Stimulated activated CD4-positive, alpha-beta T cell treated with anti-CD3 and anti-CD28 coated beads, Interleukin-2, amount 100 ng/mL, for 24 hours (primary cell): ENCODE measurements at places on chromosomes 6 and 20.

- DNase-seq, result no peak
These were observed 362.4 kb downstream of the UTRN start for GRCh38 chr6:144647406-144647964.

- no peak for DNase-seq
These were observed at the start of gene C6orf15 for GRCh38 chr6:31112478-31112877. TSS of gene C6orf15 (minus strand) at chr6:31112575. CDS start at chr6:31112555, 20 bp downstream.

DNA sequence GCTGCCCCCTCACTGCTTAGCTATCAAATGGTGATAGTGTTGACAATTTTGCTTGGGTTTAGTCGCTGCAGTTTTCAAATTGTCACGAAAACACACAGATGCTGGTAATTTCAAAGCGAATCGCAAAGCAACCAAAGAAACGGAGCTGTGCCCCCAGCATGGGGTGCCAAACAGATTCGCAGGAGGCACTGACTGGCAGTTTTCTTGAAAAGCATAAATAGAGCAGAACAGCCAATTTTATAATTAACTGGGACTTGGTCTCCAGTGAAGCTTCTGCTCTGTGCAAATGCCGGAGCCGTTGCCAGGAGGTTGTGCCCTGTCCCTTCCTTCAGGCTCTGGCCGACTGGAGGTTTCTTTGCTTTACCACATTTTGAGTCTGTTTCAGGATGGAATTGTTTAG is 18.8 kb downstream of the ARHGAP40 start:
- no peak for DNase-seq

DNA sequence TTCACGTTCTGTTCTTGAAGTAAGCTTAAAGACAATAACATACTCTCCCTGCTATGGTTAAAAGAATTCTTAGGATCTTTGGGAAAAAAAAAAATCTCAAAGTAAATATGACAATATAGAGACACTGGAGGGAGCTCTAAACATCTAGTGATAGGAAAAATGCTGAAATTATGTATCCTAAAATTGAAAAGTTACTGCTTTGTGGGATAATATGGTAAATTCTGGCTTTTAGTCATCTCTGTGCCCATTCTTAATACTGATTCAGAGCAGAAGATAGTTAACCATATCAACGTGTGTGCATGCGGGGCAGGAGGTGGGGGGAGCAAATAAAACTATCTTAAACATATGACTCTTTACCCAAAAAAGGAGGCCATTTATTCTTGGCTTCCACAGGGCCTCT is 165.4 kb downstream of the GMPR start:
- no peak for DNase-seq

DNA sequence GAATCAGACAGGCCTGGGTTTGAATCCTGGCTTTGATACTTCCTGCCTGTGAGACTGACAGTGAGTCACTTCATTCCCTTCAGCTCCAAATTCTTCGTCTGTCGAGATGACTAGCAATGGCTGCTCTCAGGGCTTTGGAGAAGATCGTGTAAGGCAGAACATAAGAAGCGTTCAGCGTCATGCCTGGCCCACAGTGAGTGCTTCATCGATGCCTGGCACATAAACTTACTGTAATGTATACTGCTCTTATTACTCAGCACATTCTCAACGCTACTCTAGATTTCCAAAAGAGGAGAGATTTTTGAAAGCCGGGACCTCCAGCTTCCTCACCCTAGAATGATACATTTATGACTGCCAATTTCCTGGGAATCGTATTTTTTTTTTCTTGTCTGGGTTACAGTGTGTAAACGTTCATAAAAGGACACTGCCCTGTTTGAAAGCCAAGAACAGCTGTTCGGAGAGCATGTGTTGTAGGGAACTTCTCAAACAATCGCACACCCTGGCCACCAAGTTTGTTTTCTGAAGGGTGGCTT is 16.2 kb upstream of the BCAS1 start:
- no peak for DNase-seq

DNA sequence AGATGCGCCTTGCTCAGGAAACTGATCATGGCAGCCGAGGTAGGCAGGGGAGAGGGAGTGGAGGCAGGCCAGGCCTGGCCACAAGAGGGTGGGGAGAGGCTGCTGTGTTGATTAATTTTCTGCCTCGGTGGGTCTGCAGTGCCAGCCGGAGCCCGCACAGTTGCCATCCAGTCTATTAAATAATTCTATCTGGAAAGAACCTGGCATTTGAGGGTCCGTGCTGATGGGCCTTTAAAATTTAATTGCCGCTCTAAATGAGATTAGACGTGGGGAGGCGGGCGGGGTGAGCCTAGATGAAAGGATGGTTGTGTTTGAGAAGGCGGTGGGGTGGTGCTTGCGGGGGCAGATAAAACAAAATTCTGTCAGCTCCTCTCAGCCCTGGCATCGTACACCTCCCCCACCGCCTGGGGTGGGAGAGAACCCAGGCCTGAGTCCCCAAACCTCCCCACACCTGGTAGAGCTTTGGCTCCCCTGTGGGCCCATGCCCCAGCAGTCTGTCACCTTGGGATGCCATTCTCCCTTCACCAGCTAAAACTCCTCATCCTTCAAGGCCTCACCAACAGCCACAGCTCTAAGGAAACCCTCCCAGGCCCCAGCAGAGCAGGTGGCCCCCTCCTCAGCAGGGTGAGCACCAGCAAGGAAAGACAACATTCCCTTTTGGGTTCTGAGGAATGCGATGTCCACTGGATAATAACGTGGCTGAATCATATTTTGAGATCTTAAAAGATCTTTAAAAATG is 167.3 kb downstream of the GRM4 start:
- no peak for DNase-seq

- DNase-seq, result peak; percentile 26
These were observed 98.6 kb upstream of the MRPS10 start for GRCh38 chr6:42315991-42316970.

GRCh38 chr20:10943686-10944265 is 270.0 kb upstream of the JAG1 start:
- no peak for DNase-seq

DNA sequence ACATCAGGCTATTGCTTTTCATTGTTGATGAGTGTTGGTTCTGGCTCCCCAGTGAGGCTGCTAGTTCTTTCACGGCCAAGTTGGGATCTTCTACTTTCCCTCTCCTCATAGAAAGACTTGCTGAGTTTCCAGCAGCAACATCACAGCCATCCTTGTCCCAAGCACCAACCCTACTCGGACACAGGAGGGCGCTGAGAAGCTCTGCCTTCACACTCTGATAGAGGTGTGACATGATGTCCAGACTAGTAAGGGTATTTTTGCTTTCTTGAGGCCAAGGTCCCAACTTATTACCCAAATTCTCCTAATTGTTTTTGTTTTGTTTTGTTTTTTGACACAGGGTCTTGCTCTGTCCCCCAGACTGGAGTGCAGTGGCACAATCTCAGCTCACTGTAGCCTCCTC is 3.0 kb upstream of the GCM1 start:
- DNase-seq, result no peak

GRCh38 chr20:635893-636338 is 17.1 kb downstream of the SRXN1 start:
- no peak for DNase-seq

DNA sequence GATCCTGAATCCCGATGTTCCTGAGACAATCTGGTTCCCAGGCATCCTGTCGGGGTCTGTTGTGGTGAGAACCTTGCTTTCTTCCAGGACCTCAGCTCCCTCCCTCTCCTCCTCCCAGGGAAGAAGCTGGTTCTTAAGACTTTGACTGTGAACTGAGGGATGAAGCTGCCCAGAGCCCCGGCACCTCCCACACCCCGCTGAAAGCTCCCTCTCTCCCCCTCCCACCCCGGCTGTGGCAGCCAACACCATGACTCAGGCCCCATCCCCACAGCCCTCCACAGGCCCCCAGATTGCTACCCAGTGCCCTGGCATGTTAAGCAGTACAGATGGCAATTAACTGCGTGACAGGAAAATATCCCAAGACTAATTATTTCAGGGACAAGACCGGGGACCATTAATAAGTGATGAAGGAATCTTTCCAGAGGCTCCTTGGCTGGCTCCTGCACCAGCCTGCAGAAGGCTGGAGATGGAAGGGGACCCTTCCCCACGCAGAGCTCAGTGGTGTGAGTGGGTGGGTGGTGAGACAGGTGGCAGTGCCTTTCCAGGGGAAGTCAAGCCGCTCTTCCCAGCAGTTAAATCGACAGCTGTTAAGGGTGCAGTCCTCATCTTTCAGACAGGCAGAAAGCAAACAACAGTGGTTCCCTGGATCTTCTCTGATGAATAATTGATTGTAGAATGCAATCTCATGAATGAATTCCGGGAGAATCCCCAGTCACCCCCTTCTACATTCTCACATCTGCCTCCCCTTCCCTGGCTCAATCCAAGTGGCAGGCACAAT is 237.9 kb downstream of the LRFN2 start:
- DNase-seq, result peak; percentile 7

- no peak for DNase-seq
These were observed 1205.5 kb upstream of the CITED2 start for GRCh38 chr6:140579918-140580317.

- no peak for DNase-seq
These were observed 204.5 kb upstream of the TAB2 start for GRCh38 chr6:149112976-149113375.

GRCh38 chr6:89611666-89612065 is 26.9 kb downstream of the LYRM2 start:
- no peak for DNase-seq

GRCh38 chr6:150928882-150929281 is 63.4 kb downstream of the MTHFD1L start:
- no peak for DNase-seq

GRCh38 chr6:36631326-36632011 is 37.3 kb downstream of the SRSF3 start:
- no peak for DNase-seq

GRCh38 chr6:149271348-149272340 is 45.9 kb upstream of the TAB2 start:
- peak; percentile 61 for DNase-seq

DNA sequence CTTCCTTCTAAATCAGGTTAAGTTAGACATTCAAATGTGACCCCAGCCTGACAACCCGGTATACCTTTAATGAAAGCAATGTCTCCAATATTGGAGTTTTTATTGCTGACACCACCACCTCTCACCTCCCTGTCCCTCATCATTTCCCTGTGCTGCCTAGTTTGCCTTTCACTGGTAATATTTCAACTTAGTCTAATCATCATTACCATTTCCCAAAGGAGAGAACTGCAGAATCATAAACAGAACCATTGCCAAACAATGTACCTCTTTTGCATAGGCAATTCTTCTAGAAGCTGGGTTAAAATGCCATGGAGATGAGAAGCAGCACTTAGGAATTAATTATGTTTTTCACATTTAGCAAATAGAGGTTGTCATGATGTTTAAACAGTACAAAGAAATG is 370.3 kb downstream of the LAMA2 start:
- no peak for DNase-seq

DNA sequence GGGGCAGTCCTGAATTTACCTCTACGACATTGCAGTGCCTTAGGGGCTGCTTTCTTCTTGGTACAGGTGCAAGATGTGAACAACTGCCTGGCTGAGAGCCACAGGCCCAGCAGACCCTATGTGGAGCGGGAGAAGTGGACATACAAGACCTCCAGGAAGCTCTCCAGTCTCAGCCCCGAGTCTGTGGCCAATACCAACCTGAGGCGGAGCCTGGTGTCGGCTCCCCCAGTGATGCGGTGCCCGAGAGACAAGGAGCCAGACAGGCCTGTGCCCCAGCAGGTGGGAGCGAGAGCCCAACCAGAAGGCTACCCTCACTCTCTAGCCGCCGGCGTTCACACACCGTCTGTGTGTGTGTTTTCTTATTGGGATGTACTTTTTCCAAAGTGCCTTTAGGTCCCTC is 59.6 kb downstream of the EFCAB8 start:
- DNase-seq, result no peak

DNA sequence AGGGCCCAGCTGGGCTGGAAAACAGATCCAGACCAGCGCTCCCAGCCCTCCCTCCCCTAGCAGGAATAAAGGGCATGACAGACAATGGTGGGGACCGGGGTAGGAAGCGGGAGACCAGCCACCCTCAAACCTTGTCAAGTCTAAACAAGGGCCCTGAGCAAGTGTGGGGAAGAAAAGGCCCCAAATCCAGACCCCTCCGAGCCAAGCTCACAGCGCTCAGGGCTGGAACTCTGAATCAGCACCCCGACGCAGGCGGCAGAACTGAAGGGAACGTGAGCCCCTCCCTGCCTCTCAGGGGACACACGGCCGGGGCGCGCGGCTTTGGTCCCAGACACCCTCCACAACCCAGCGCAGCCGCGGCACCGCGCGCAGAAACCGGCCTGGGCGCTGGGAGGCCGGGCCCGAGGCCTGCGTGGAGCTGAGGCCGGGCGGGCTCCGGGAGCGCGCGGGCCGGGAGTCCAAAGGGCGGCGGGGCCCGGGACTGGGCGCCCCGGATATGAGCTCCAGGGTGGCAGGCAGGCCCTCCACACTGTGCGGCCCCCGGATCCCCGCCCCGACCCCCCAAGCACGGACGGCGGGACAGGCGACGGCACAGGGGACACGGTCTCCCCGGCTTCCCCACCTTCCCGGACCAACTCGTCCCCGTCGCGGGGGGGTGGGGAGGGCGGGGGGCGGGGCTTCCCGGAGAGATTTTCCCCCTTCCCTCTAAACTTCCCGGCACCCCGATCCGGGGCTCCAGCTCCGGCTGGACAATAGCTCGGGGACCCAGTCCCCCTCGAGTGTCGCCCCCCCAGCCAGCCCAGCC is 641 bp downstream of the TEAD3 start:
- DNase-seq, result no peak

DNA sequence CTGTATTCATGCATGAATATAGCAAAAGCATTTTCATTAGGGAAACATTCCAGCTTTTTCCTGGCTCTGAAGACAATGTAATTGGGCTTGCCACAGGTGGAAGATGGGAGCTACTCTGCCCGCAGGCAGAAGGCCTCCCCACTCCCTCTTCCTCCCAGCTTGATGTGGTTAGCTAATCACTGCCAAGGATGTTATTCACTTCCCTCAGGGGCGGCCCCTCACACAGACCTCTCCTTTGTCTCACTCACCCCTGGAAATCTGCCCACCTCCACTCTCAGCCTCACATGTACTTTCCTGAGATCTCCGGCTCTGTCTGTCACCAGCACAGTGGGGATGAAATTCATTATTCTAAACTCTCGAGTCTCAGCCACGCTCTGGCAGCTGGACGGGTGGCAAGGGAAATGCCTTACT is 100.7 kb downstream of the ANKRD60 start:
- DNase-seq, result peak; percentile 15

DNA sequence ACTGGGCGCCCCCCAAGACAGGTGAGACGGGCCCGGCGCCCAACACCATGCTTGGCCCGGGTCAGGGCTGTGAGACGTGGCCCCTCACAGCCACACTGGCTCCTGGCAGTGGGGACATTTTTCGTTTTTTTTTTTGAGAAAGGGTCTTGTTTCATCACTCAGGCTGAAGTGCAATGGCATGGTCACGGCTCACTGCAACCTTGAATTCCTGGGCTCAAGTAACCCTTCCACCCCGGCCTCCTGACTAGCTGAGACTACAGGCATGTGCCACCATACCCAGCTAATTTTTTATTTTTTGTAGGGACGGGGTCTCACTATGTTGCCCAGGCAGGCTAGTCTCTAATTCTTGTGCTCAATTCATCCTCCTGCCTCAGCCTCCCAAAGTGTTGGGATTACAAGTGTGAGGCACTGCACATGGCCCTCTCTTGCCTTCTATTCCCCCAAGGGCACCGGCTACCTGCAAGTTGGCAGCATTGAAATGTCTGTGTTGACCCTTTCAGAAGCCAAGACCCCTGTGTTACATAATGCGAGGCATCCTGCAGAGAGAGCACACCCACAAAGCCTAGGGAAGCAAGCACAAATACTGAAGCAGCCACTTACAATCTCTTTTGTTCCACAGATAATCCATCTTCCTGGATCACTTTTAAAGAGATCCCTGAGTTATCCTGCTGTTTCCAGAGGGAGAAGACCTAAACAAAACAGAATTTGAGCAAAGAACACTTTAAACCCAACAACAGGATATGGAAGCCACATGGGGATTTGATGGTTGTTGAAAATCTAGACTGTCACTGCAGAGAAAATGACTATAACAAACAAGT is 57.5 kb upstream of the SLC4A11 start:
- DNase-seq, result no peak

GRCh38 chr20:44394702-44395460 is 39.4 kb downstream of the HNF4A start:
- DNase-seq, result no peak
